ENCODE measurements at places on chromosomes 11 and 22.

GRCh38 chr11:31301549-31302510 lies 67.7 kb downstream of the DCDC1 start:
- no peak for DNase-seq

DNA sequence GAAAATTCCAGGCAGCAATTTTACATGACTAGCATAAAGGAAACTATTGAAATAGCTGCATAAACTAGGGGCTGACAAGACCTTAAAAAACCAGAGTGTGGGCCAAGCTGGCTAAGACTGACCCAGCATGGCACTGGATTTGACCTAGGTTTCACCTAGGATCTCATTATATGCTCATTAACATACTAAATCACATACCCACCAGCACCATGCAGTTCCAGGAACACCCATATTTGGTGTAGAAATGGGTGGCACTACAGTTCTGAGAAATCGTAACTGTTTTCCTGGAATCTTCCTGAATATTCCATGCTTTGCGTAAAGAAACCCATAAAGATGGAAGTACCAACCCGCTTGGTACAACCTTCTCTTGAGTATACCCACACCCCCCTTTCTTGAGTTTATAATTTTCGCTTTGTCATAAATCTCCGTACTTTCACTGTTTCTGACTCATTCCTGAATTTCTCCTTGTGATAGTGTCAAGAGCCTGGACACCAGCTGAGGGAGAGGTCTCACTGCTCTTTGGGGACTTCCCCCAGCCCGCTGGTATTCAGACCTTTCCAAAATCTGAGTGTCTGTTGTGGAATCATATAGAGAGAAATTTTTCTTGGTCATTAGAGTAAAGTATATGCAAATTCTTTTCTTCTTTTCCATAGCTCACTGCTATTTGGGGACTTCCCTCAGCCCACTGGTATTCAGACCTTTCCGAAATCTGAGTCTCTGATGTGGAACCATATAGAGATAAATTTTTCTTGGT lies 55.1 kb downstream of the MTMR3 start:
- no peak for DNase-seq

- no peak for DNase-seq
Measured at GRCh38 chr11:104343578-104343977, 179.6 kb upstream of the PDGFD start.

GRCh38 chr11:93651052-93651451 lies 10.4 kb upstream of the CEP295 start:
- no peak for DNase-seq

DNA sequence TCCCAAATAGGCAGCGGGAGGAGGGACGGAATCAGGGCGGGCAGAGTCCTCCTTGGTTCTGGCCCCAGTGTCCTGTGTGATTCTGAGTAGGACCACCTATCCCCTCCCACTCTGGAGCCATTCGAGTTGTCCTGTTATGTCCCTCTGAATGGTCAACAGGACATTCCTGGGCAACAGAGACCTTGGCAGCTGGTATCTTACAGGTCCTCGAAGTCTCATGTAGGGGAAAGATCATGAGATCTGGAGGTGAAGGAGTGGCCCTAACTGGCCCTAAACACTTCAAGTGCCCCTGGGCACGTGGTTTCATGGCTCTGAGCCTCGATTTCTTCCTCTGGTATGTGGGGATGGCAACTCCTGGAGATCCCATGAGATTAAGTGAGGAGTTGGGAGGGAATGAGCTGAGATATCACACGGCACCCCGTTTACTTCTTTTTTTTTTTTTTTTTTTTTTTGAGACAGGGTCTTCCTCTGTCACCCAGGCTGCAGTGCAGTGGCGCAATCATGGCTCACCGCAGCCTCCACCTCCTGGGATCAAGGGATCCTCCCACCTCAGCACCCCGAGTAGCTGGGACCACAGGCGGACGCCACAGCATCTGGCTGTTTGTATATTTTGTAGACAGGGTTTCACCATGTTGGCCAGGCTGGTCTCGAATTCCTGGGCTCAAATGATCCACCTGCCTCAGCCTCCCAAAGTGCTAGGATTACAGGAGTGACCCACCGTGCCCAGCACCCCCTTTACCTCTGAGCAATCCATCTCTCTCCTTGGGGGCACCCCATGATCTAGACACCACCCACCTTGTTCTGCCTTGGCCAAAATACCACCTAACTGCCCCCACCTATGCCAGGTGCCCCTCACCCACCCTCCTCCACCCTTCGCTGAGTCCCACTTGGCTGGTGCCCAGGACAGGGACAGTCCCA lies 6.8 kb downstream of the LIF start:
- DNase-seq = no peak

DNA sequence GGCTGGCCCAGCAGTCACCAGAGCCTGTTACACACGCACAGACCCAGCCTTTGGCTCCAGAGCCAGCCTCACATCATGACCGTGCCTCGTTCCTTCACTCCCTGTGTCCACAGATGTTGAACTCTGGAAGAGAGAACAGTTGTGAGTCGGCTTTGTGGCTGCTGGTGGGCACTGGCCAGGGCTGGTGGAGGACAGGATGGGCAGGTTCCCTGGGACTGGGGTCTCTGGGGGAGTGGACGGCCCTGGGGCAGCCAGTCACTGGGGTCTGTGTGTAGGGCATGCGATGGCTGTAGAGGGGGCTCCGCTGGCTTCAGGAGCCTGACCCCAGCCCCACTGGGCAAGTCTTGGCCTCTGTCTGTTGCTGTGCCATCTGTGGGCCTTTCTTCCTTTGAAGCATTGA lies 1070.1 kb downstream of the BRD1 start:
- no peak for DNase-seq

DNA sequence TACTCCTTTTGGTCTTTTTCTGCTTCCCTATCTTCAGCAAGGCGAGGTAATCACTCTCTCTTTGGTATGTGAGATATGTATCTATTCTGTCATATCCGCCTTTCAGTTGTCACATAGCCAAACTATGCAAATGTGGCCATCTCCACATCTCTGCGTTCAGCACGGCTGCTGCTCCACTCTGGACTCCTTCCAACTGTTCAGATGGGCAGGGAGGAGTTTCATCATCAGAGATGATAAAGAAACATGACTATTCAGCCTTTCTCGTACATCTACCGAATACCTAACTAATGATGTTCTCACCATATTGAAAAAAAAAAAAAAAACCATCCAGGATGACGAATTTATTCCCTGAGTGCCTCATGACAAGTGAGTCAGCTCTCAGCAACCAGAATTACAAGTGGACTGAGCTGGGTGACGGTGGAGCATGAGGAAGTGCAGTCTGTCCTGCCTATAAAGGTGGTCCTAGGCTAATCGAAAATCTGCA lies 899.6 kb downstream of the OPCML start:
- no peak for DNase-seq

- DNase-seq = no peak
Measured at GRCh38 chr11:121467965-121468364, 15.2 kb upstream of the SORL1-AS1 start.

GRCh38 chr11:128477278-128477677 lies 110.1 kb downstream of the ETS1 start:
- no peak for DNase-seq

GRCh38 chr22:44483878-44484277 lies 14.2 kb downstream of the RTL6 start:
- DNase-seq = no peak

DNA sequence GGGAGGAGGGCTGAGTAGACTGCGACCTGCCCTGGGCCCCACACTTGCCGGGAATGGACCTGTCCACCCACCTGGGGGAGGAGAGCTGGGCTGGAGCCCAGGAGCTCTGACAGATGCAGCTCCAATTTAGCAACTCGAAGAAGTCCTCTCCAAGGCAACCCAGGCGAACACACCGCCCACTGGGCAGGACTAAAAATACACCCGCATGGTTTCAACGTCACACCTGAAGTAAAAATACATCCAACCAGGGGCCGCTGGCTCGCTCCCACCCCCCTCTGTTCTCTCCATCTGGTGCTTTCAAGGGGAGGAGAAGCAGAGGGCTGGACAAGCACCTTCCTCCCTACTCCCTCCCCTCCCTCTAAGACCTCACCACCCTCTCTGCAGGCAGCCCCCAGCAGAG lies 119.9 kb downstream of the FEZ1 start:
- no peak for DNase-seq

DNA sequence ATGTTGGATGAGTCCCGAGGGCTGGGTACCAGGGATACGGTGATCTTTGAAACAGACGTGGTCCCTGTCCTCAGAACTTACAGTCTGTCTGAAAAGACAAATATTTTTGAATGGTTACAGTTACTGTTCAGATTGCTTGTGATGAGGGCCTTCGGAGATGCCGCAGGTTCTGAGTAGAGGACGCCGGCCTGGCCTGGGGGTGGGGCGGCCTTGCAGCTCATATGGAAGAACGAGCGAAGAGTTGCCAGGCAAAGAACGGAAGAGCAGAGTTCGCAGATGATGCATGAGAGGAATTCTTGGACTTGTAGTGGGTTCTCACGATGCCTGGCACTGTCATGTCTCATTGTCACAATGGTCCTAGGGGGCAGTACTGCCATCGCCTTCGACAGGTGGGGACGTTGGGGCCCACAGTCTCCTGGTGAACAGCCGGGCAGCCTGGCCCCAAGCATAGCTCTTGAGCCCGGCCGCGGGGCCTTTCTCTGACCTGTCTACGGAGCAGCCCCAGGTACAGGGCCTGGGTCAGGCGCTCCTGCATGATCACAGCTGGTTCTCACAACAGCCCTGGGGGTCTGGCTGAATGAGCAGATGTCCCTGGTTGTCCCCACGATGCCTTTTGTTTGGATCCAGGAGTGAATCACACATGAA lies 60.9 kb upstream of the PARVG start:
- no peak for DNase-seq

- DNase-seq = no peak
Measured at GRCh38 chr11:19696073-19696472, 16.6 kb upstream of the NAV2 start.

- peak; percentile 82 for DNase-seq
Measured at GRCh38 chr22:44625981-44626687, 75.9 kb upstream of the PRR5 start.

- DNase-seq = no peak
Measured at GRCh38 chr22:49497266-49497665, 330.4 kb downstream of the BRD1 start.

DNA sequence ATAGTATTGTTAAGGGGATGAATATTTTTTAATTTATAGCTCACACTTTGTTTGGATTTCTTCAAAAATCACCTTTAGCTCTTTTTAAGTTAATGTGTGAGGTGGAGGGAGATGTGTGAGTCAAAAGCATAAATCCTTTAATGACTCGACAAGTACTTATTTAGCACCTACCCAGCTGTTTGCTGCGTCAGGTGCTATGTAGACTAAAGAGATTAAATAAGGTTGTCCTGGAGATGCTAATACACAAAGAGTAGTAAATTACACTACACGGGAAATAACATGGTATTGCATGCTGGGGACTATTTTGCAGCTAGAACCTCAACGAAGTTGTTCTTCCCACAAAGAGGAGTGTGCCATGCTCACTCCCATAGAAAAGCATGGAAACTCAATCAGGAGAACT lies 583.3 kb upstream of the TENM4 start:
- DNase-seq = no peak

- no peak for DNase-seq
Measured at GRCh38 chr11:130872981-130873380, 43.3 kb downstream of the SNX19 start.

GRCh38 chr22:20080776-20081654 lies 974 bp downstream of the DGCR8 start:
- DNase-seq = no peak

DNA sequence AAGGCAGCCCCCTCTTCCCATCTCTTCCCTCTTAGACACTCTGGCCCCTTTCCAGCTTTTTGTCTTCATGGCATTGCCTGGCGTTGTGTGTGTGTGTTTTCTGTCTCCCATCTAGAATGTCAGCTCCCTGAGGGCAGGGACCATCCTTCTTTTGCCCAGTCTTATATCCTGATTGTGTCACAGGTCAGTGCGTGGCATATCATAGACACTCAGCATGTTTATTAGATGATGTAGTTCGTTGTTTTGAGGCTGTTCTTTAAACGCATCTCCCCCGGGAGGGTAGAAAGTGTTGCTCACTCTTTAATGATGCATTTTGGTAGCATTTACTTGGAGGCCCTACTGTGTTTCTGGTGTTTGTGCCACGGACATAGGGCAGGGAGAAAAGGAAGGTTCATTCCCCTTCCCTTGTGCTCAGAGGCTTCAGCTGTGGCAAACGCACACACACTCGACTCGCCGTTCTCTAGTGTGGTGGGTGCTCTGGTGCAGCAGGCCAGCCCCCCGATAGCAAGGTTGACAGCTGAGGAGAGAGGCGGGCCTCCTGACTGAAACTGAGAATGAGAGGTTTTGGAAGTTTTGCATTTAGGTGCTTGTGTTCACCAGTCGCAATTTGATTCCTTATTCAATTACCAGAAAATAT lies 60.2 kb downstream of the TNRC6B start:
- no peak for DNase-seq

GRCh38 chr22:22167791-22168189 lies 76.8 kb upstream of the VPREB1 start:
- no peak for DNase-seq

GRCh38 chr22:44538518-44539315 lies 40.7 kb upstream of the RTL6 start:
- no peak for DNase-seq

GRCh38 chr11:61645179-61645868 lies 34.9 kb upstream of the DAGLA start:
- no peak for DNase-seq

GRCh38 chr11:104146943-104147342 lies 17.0 kb downstream of the PDGFD start:
- DNase-seq = no peak

DNA sequence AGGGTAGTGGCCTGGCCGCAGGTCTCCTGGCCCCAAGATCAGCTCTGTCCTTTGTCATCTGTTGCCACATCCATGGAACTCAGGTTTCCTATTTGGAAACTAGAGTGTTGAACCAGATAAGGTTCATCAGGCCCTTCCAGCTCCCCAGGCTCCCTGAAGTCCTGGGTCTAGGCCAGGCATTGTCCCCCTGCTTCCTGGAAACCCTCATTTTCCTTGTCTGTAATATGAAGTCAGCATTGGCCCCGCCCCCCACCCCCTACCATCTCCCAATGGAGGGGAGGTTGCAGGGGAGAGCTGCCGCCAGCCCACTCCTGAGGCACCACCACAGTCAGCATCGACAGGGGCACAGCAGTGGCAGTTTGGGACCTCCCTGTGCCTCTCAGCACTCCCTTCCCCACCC lies 9.0 kb upstream of the MS4A10 start:
- no peak for DNase-seq

DNA sequence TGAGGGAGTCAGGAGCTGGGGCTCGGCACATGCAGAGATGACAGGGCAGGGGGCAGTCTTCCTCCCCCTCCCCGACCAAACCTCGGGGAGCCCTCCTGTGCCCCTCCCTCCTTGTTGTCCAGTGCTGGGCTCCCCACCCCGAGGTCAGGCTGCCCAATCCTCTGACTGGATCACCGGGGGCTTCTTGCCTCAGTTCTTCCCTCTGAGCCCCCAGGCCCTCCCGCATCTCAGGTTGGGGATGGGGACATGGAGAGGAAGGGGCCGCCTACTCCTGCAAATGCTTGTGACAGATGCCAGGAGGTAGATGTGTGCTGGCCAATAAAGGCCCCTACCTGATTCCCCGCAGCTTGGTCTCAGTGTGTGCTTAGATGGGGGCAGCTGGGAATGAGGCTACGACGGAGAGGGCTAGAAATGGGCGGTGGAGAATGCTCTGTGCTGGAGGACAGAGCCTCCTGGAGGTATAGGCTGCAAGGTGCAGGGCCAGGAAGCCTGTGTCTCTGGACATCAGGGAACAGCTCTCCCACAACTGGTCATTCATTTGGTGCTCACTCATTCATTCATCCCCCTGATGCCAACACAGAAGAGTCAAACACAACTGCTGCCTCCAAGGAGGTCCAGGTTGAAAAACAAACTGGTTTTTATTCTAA lies 8.4 kb downstream of the RHBDD3 start:
- DNase-seq = no peak

GRCh38 chr11:70522593-70523311 lies 124.4 kb downstream of the CTTN start:
- DNase-seq = no peak
